ENCODE measurements at places on chromosomes 2 and 18.

DNA sequence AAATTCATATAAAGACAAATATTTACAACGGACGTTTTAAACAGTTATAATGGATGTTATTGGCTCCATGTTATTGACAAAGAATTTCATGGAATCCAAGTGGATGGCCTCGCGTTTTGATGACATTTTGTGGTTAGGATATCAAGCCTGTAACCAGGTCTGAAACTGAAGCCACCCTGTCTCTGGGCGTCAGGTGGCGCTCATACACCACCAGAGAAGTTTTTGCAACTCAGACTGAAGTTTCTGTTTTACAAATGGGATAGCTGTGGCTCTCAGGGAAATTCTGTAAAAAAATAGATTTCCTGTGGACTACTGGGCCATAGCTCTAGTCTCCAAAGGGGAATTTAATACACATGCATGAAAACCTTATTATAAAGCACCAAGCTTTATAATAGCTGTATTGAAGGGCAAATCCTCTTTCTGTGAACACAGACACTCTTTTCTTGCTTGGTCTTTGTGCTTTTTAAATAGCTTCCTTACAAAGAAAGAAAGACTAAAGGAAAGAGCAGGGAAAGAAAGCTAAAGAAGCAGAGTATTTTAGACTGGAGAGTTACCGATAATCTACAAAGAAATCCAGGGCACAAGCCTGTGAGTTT lies 86.7 kb downstream of the C18orf54 start:
- no peak for DNase-seq

GRCh38 chr2:159090514-159091201 lies 122.2 kb downstream of the TANC1 start:
- no peak for DNase-seq

- DNase-seq = no peak
These were observed 85.1 kb downstream of the BCL2 start for GRCh38 chr18:63234432-63234831.

GRCh38 chr2:143946436-143947391 lies 573.2 kb downstream of the ZEB2 start:
- no peak for DNase-seq

DNA sequence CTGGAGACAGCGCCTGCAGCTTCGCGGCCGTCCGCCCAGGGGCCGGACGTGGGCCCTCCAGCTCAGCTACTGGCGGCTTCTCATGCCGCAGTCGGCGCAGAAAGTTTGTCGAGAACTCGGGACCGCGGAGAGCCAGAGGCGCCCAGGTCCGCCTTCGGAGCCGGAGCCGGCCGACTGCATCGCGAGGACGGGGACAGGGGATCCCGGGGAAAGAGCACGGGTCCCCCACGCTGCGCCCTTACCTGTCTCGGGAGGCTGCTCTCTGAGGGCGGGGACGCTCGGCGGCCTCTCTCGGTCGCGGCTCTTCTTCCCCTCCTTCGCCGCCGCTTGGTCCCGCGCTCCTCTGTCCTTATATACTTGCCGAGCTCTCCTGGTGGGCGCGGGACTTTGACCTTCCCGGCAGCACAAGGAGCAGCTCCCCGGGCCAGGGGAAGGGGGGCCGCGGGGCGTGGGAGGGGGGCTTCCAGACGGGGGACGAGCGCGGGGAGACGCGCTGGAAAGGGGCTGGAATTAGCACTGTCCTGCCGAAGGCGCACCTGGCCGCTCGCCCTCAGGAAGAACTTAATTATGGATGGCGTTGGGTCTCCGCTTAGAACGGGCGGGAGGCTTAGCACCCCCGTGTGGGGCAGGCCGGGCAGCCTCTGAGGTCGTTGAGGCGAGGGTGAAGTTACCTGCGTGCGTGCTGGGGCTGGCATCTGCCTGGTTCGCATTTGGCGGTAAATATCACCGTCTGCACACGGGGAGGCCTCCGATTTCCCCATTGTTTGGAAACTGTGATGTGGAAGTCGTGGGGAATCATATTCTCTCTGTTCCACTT lies at the start of gene POMC:
Gene POMC (minus strand): TSS at position 325 of the 817 bp plus-strand sequence. CDS start 3,808 bp downstream, outside the sequence.
- DNase-seq = peak; percentile 16

DNA sequence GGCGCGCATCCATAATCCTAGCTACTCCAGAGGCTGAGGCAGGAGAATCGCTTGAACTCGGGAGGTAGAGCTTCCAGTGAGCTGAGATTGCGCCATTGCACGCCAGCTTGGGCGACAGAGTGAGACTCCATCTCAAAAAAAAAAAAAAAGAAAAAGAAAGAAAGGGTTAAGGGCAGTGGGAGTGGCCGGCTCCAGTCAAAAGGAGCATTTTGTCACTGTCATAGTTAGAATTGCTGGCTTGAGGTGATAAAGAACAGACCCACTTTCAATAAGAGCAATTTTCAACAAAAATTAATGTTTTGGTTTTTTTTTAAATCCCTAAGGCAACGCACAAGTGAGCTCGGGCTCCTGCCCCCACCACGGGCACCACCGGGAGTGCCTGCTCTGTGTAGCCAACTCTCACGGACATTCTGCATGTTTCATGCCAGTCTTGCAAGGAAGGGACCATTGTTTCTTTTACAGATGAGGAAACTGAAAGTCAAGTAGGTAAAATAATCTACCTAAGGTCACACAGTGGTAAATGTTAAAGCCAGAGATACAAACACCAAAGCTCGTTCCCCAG lies 8.5 kb downstream of the CIB4 start:
- DNase-seq = no peak

GRCh38 chr2:25437881-25438662 lies 96.3 kb upstream of the DNMT3A start:
- no peak for DNase-seq

GRCh38 chr18:34354351-34354750 lies 129.6 kb upstream of the NOL4 start:
- no peak for DNase-seq

DNA sequence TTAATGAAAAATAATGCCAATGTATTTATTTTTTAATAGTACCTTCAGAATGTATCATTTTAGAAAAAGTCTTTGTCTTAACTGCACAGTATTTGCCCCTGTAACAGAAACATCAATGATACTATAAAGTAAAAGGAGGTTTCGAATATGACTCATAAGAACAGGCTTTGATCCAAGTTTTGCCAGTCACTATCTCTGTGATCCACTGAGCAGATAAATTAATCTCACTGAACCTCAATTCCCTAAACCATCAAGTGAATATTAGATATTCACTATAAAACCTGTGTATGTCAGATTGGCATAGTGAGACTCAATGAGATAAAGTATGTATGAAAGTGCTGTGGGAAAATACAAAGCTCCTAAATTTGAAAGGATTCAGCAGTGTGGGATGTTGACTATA lies 292.1 kb downstream of the EXOC6B start:
- DNase-seq = no peak

DNA sequence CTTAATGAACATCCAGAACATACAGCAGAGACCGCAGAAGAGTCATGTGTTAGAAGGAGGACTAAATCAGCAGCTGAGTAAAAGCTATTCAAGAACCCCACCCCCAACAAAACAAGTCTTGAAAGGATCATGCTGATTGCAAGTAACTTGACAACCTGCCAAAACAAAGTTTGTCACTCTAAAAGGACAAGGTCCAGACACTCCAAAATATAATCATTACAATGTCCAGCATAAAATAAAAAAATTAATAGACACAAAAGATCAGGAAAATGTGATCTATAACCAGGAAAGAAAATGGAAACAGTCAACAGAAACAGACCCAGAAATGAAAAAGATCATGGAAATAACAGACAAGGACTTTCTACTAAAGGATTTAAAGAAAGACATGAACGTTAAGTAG lies 28.5 kb downstream of the CCDC88A start:
- no peak for DNase-seq

- DNase-seq = no peak
These were observed 109.1 kb downstream of the CYP26B1 start for GRCh38 chr2:72038524-72038923.

GRCh38 chr2:7191932-7192331 lies 274.7 kb downstream of the RNF144A start:
- no peak for DNase-seq

GRCh38 chr2:196160101-196160500 lies 11.3 kb downstream of the STK17B start:
- DNase-seq = peak; percentile 61

DNA sequence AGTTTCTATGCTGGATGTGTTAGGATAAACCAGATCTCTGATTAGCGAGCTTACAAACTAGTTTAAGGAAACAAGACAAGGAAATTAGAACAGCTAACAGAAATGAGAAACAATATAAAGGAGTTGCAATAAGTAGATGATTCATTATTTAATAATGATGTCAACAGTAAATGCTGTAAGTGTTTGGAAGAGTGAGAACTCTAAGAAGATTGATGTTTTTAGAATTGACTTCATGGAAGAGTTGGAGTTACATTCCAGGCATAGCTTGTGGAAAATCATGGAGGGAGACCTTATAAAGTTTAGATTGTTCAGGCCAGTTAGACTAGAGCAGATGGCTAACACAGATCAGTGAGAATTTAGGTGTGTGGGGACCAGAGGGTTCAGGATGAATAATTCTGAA lies 32.6 kb downstream of the PPP1R1C start:
- no peak for DNase-seq

- DNase-seq = no peak
These were observed 98.3 kb downstream of the MYCN start for GRCh38 chr2:16038621-16039020.

- DNase-seq = no peak
These were observed 28.3 kb downstream of the DRC1 start for GRCh38 chr2:26429779-26430578.

DNA sequence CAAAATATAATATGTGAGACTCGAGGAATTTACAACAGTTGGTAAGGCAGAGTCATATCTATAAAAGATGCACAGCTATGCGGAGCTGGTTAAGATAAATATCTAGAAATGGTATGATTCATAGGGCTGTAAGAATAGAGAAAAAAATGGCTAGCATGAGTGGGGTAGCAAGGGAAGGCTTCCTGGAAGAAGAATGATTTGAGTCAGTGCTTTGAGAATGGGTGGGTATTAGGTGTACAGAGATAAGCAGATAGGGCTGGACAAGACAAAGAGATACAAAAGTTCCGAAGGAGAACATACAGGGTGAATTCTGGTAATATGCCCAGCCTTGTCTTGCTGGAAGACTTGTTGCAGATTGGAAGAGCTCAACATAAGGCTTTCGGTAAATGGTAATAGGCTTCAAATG lies 291.5 kb upstream of the CCDC68 start:
- DNase-seq = no peak

DNA sequence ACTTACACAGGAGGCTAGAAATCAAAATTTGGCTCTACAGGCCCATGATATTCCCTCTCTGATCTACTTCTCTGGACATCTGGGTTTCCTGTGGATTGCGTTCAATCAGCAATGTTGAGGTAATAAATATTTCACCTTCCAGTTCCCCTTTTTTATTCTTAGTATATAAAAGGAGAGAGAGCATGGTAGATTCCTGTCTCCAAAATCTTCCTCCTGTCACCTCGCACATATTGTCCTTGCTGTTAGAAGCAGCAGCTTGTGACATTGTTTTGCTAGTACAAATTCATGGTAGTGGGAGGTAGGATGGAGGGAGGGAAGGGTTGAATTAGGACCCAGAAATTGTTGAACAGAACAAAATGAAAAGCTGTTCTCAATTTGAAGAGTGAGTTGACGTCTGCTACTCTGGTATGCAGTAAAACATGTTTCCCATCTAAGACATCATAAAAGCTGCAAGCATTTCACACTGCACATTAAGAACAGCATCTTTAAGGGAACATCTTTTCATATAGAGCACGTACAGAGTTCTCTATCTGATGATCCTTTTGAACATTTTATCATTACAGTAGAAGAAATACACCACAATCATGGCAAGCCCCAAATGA lies 156.4 kb downstream of the RDH14 start:
- no peak for DNase-seq

DNA sequence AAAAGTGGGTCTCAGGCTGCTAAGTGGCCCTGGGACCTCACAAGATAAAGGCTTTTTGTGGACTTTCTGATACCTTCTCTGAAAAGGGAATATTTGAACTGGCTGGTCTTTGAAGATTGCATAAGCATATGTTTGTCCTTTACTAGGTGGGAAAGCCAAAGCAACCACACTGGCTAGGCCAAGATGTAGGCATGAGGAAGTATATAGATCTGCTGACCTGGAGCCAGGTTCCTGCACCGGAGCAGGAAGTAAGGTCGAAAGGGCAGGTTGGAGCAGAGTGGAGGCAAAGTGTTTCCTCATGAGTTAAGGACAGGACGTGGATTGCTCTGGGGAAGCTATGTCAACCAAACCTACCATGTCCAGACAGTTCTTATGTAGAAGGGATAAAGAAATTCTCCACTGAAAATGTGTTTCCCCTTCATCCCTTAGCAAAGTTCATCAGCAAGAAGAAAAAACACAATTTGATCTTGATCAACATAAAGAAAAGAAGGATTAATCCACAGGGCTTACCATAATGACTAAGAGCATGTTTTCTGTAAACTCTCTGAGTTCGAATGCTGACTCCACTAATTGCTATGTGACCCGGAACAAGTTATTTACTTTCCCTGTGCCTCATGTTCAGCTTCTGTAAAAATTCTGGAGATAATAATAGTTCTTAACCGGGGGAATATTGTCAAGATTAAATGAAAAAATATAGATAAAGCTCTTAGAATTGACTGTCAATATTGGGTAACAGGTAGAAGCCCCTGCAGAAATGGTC lies 156.1 kb upstream of the SRD5A2 start:
- DNase-seq = no peak

DNA sequence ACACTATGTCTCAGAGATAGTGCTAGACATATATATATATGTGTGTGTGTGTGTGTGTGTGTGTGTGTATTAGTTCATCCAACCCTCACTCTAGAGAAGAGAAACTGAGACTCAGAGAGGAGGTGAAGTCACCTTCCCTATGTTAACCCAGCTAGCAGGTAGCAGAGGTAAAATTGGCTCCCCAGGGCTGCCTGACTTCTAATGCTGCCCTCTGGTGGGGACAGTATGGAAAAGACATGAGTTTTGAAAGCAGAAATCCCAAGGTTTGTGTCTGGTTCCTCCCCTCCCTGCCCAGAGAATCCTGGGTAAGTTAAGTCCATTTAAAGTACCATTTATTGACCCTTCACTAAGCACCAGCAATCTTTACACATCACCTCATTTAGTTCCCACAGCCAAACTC lies 137.7 kb downstream of the THNSL2 start:
- DNase-seq = no peak

DNA sequence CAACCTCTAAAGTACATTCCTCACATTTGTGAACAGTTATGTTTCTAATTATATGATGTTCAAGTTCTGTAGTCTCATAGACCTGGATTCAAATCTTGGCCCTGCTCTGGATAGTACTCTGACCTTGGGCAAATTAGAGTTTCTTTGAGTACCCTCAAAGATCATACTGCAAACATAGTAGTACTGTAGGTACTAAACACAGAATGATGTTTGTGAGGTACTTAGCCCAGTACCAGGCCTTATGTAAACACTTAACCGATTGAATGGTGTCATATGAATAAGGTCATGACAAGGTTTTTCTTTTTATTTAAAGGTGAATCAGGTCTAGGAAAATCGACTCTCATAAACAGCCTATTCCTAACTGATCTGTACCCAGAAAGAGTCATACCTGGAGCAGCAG lies 19.1 kb downstream of the SEPTIN2 start:
- DNase-seq = no peak

- DNase-seq = no peak
These were observed 112.5 kb upstream of the GLI2 start for GRCh38 chr2:120622886-120623753.
